ENCODE measurements at places on chromosomes 7 and 10.
A peak's percentile ranks its signal among the peaks of the same experiment; 100 is the strongest.

DNA sequence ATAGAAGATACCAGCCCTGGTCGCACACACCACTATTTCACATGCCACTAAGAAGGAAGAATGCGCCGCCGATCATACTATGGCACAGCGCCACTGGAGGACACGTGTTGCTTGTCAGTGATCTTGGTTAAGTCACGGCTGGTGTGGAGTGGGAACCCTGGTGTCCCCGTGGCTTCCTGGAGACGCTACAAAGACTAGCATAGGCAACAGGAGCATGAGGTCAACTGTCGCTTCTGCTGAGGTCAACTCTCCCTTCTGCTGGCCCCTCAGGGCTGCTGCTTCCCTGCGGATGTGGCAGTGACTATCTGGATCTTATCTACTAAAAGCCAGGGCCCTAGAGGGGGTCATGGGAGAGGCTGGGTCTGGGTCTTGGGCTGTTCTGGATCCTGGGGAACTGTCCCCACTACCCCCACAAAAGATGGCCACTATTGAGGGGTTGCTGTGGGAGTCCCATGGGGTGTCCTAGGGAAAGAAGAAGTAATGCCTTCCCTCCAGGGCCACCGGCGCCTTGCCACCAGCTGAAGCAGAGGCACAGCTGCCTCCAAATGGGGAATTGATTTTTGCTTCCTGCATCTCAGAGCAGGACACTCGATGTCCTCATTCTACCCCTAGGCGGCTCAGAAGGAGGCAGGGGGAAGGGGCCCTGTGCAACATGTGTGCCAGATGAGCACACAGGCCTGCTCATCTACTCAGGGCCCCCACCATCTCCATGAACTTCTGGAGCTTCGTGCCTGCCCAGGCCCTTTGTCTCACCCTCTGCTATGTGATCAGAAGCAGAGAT, 76.6 kb upstream of the PPIF start:
- peak; percentile 78 for DNase-seq

DNA sequence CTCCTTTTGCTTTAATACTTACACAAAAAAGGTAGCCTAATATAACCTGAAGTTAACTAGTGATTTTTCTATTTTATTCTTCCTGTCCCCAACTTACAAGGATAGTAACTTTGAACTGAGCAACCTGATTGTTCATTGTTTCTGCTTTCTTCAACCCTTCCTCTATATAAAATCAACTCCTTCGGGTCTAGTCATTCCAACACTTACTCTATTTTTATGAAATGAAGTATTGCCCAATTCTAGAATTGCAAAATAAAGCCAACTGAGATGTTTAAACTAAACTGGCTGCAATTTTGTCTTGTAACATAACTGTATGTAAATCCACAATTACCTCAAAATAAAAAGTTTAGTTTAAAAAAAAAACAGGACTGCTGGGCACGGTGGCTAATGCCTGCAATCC, 20.3 kb upstream of the DNA2 start:
- DNase-seq, result no peak

DNA sequence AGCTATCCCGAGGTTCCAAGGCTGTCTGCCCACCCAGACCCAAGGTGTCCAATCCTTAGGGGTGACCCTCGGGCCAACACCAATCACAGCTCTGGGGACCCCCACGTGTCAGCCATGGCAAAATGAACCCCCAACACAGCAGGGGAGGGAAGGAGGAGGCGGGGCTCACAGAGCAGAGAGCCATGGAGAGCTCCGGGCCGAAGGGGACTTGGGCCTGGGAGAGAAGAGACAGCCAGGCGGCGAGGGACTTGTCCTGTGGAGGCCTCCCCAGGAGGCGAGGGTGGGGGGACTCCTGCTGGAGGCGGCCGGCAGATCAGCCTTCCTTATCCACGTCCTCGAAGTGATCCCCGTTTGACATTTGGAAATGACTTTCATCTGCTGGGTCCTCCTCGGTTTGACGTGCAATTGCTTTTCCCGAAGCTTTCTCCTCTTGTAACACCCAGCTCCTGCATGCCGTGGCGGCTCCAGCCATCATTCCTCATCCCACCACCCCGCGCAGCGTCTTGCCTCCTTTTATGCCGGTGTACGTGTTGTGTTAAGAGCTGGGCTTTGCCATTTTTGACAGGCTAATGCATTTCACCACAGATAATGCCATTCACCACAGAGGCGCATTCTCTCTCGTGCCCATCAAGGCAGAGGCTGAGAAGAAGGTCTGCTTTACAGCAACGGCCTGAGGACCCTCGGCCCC, 337.4 kb downstream of the DNAJB6 start:
- DNase-seq, result no peak

DNA sequence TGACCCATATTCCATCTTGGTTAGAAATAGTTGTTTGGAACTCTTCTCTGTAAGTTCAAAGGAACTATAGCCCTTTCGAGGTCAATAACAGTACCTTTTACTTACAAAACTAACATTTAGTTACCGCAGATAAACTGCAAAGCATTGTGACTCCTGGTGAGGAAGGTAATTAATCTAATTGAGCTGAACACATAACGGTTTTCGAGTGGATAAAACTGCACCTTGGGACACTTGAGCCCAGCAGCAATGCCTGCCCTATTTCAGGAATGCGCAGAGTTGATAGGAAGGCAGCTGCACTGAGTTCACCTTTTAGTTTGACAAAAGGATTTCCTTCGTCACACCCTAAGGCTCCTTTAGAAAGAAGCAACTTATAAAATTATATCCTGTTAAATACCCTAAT, 75.4 kb downstream of the JAZF1 start:
- no peak for DNase-seq

- DNase-seq, result no peak
Observed at GRCh38 chr7:106110238-106110560, 1.9 kb downstream of the SYPL1 start.

- no peak for DNase-seq
Observed at GRCh38 chr7:151198945-151199848, 11.1 kb downstream of the H2BK1 start.

GRCh38 chr7:28318101-28318762, 94.1 kb upstream of the CREB5 start:
- DNase-seq, result no peak

GRCh38 chr7:45181991-45182855, 24.6 kb downstream of the RAMP3 start:
- DNase-seq, result no peak

- no peak for DNase-seq
Observed at GRCh38 chr7:23965296-23965695, 255.3 kb downstream of the STK31 start.

- no peak for DNase-seq
Observed at GRCh38 chr10:12661671-12662070, 312.3 kb downstream of the CAMK1D start.

- DNase-seq, result peak; percentile 28
Observed at GRCh38 chr10:78570633-78571235, 498.0 kb upstream of the ZMIZ1 start.

GRCh38 chr7:151599401-151600227, 79.9 kb upstream of the RHEB start:
- DNase-seq, result no peak

DNA sequence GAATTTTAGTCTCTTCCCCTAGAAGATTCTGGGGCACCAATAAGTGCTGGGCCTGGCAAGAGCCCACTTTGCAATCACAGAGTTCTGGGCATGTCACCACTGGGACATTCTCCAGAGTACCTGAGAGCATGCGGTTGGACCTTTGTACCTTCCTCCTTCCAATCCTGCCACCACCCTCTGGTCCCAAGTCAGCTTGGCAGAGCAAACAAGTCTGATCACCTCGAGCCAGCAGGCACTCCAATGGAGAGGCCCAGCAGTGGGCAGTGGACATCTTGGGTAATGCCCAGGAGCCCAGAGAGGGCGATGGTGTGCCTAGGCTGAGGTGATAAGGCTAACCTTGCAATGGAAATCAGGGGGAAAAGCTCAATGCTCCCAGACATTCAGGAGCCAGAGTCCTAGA, 43.4 kb downstream of the SH3PXD2A start:
- DNase-seq, result no peak

DNA sequence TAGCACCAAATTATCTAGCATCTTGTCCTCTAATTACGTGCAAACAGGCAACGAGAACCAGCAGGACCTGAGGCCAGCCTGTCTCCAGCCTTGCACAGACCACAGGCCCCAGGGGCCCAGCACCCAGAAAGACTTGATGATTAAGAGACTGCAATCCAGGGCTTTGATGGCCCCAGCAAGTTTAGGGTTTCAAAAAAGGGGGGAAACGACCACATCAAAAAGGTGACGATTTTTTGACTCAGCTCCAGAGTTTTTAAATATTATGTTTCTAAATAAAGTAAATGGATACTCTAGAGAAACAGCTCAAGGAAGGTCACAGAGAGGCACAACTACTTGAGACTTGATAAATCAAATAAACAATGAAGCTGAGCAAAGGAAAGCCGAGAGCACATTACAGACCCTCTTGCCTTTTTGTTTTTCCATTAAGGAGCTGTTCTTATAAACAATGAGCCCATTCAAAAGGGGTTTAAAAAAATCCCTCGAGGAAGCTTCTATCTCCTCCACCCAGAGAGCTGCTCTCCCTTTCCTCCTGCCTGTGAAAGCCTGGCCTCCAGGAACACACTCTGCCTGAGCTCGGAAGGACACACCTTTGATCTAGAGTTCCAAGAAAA, 44.1 kb downstream of the GLI3 start:
- DNase-seq, result no peak

DNA sequence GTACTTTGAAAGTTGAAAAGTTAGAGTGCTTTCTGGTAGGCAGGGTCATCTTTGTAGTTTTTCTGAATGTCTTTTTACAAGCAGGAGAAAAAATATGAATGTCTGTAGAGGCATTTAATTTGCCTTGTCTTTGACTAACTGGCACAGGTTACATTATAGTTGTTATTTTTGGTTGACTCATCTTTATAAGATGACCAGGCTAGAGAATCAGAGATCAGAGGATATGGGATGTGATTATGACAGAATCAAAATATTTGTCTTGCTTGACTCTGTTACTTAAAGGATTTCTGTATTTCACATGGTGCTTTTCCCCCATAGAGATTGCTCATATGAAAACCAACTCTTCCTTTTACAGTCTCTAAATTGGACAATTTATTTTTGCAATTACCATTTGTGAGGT, 2.4 kb downstream of the ZMYND11 start:
- no peak for DNase-seq

- no peak for DNase-seq
Observed at GRCh38 chr10:124991835-124992234, 49.9 kb downstream of the ZRANB1 start.

- DNase-seq, result no peak
Observed at GRCh38 chr7:92631067-92631849, 41.1 kb upstream of the FAM133B start.

DNA sequence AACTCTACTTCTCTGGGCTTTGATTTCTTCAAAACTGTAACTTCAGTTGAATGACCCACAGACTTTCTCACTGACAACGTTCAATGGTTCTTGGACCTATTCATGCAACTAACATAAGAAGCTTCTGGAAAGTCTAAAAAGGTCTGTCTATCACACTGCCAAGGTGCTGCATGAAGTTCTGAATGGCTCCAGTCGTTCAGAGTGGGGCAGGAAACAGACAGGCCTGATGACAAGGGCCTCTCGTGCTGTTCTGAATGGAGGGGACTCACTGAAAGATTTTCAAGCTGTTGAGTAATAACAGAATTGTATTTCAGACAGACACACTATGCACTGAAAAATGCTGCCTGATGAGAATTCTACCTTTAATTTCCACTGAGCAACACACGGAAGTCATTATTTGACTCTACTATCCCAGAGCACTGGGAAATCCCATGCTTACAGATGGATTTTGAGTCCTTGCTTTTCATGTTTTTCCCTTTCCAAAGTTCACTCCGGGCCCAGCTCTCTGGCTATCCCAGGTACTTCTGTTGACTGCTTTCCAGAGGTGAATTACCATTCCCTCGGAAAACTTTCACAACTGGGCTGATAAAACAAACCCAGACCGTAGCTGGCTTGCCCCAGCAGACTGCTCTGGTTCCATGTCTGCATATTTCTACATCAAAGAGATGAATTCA, 204.9 kb upstream of the FRMD4A start:
- no peak for DNase-seq

GRCh38 chr10:97128516-97129154, 57.1 kb downstream of the SLIT1 start:
- peak; percentile 32 for DNase-seq

DNA sequence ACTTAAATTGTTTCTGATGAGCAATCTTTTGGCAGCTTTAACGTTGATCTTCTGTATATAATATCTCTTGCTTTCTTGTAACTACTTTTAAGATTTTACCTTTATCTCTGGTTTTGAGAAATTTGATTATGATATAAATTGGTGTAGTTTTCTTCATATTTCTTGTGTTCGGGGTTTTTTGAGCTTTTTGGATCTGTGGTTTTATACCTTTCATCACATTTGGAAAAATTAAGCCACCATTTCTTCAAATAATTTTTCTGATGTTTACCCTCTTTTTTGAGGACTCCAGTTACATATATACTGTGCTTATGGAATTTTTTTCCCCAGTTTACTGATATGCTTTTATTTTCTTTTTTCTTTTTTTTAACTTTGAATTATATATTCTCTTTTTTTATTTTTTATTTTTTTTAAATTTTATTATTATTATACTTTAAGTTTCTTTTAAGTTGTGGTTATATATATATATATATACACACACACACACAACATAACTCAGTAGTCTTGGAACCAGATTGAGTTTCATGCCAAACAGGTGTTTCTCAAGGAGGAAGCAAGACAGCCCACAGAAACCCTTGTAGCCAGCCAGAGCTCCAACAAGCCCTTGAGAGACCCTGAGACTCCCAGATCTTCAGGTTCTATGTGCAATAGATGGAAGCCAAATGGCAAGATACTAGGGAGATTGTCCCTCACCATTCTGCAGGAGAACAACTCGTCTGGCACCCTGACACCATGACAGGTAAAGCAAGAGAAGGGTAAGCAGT, 27.5 kb upstream of the NME8 start:
- DNase-seq, result no peak

- DNase-seq, result peak; percentile 22
Observed at GRCh38 chr10:91610919-91611318, 22.0 kb downstream of the PPP1R3C start.

- no peak for DNase-seq
Observed at GRCh38 chr10:72171175-72171630, 44.6 kb upstream of the ANAPC16 start.

DNA sequence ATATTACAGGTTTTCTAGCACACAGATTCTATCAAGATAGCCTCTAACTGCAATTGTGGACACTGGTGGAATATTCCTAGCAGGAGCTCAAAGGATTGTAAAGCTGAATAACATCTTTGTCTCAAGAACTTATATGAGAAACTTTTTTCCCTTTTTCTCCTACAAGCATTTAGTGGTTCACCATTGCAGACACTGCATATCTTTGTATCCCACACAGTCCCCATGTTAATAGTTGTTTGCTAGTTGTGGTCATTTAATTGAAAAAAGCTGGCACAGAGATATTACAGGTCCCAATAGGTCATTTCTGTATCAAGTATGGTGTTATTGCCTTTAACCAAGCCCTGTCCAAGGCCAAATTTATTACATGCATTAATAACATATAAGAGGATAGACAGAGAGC, 226.2 kb upstream of the TCF7L2 start:
- DNase-seq, result no peak

- DNase-seq, result no peak
Observed at GRCh38 chr7:11895337-11895736, 63.3 kb upstream of the THSD7A start.

GRCh38 chr7:137521451-137521850, 177.9 kb upstream of the PTN start:
- no peak for DNase-seq

- DNase-seq, result no peak
Observed at GRCh38 chr10:44706745-44707144, 204.4 kb upstream of the TMEM72 start.
